ENCODE measurements at places on chromosomes 6 and 20.

DNA sequence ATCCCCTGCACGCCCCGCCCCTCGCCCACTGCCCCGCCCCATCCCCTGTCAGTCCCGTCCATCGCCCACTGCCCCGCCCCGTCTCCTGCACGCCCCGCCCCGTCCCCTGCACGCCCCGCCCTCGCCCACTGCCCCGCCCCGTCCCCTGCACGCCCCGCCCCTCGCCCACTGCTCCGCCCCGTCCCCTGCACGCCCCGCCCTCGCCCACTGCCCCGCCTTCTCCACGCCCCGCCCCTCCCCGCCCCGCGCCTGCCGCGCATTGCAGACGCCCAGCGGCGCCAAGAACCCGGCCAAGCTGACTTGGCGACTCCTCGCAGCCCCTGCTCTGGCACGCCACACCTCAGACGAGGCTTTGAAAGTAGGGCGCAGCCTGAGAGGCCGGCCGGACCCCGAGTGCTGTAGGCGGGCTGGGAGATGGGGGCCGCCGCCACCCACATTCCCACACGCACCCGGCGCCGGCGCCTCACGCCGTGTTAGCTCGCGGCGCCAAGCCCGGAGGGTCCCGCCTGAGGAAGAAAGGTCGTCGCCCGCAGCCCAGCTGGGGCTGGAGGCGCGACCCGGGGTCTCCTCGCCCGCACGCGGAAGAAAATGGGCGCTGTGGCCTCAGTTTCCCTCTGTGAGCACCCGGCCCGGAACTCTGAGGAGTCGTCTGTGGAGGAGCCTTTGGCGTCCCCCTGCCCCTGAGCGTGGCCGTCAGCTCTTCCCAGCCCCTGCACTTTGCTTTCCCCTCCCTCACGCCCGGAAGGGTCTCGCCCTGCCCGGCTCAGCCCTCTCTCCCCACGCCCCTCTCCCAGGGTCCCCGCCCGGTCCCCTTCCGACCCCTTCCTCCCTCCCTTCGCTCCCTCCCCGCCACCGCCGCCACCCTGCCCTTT, at the start of gene RAD21L1:
RAD21L1 (plus strand) TSS at position 262 of the 872 bp plus-strand sequence. CDS start 2,410 bp downstream, outside the sequence.
- peak; percentile 36 for DNase-seq

- DNase-seq, result no peak
Observed at GRCh38 chr20:34680586-34681175, 3.8 kb upstream of the PIGU start.

GRCh38 chr6:108423982-108424705, 129.3 kb downstream of the AFG1L start:
- DNase-seq, result no peak

DNA sequence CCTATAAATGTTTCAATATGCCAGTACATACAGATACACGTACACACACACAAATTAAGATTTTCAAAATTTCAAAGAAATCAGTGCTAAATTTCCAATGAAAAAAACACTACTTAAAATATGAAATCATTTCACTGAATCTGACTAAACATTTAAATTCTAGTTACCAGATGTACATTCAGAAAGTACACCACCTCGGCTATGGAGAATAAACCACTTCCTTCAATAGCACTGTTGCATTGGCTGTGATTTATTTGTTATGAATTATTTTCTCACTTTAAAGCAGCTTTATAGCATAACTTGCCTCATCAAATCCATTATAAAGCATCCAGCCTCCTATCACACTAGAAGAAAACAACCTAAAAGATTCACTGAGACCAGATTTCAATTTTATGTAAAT, 36.6 kb downstream of the HBS1L start:
- no peak for DNase-seq

DNA sequence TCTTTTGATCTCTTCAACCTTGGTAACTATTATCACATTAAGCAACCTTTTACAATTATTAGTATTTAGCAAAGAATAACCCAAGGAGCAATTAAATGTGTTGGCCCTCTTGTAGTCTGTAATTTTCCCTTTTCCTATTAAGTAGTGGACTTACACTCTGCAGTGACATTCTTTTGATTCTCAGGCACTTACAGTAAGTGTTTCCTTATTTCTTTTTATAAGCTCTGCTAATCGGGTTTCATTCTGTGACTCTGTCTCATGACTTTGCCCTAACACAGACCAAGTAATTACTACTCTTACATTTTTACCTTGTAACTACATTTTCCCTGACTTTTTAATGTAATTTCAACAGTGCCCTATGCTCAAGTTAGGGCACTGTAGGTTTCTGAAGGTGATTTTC, 104.0 kb upstream of the EPHA7 start:
- DNase-seq, result no peak

- DNase-seq, result peak; percentile 38
Observed at GRCh38 chr20:49701241-49701790, 12.4 kb downstream of the B4GALT5 start.

All from NCI-H2029 (cell line).